ENCODE measurements at places on chromosomes 7 and 10.

DNA sequence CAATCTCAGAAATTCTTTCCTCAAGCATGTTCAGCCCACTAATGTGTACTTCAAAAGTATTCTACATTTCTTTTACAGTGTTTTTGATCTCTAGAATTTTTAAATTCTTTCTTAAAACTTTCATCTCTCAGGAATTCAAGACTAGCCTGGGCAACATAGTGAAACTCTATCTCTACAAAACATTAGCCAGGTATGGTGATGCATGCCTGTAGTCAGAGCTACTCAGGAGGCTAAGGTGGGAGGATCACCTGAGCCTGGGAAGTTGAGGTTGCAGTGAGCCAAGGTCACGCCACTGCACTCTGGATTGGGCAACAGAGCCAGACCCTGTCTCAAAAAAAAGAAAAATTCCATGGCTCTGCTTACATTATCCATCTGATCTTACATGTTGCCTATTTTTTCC is 5.0 kb upstream of the EGFR start:
- DNase-seq: no peak

DNA sequence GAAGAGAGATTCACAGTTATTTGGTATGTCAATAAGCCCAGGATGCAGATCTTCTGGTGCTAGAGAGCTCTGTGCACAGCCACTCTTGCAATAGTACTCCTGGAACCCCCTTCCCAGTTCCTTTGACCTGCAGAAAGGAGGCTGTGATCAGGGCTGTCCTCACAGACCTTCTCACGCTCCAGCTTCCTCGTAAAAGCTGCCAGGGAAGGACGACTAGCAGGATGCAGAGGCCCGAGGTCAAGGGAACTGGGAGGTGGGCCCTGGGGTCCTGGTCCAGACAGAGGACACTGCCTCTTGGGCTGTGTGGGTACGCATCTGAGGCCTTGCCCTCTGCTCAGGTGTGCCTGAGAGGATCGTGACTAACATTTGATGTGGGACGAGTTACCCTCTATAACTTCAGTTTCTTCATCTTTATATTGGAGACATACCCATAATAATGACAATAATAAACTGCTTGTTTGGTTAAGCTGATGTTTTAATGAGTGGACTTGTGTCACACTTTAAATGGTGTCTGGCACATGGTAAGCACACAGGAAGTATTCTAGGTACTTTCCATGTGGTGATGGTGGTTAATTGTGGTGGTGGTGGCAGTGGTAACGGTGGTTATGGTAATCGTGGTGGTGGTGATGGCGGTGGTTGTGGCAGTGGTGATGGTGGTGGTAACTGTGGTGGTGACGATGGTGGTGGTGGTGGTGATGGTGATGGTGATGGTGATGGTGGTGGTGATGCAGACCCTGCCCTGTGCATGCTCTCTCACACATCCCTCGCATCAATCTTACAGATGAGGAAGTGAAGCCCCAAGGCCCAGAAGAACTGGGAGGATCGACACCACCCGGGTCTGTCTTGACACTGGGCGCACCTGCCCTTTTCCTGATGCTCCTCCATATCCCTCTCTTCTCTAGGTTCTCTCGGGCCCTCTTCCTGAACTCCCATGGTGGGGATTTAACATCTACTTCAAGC is 235.2 kb upstream of the GRB10 start:
- DNase-seq: no peak

DNA sequence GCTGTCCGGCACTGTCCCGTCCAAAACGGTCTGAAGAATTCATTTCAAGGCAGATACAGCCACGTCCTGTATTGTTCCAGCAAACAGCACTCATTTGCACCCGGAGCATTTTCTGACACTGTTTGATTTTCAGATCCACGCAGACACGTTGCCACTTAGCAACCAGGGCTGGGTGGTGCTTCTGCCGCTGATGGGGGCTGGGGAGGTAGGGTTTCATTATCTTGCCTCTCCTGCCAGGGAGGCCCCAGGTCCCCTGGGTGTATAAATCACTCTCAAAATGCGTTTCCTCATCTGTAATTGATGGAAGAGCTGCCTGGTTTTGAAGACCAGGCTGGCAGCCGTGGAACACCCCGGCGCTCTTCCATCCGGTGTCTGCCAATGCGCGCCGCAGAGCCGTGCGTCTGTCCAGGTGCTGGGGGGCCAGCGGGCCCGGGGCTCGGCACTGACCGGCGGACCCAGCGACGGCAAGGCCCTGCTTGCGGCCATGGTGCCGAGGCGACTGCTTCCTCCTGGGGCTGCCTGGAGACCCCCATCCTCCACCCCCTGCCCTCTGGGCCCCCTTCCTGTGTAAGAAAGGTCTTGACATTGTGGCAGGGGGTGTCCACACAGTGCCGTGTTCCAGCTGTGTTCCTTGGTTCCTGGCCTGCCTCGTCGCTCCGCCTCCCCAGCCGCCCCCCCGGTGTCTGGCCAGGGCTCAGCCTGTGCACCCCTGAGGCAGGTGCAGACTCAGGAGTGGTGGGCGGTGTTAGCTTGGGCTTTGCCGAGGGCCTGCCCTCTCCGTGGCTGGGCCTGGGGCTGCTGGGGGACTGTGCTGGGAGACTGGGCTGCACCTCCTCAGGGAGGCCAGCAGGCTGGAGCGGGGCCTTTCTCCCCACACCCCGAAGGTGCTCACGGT is 16.6 kb downstream of the ADGRA1 start:
- no peak for DNase-seq

GRCh38 chr7:2823130-2823529 is 21.0 kb downstream of the GNA12 start:
- DNase-seq: no peak

- DNase-seq: no peak
Observed at GRCh38 chr7:131602304-131602993, 46.0 kb upstream of the PODXL start.

GRCh38 chr7:72493850-72494661 is 81.9 kb upstream of the CALN1 start:
- peak; percentile 69 for DNase-seq

GRCh38 chr7:26136831-26137230 is 15.2 kb upstream of the NFE2L3 start:
- DNase-seq: no peak

DNA sequence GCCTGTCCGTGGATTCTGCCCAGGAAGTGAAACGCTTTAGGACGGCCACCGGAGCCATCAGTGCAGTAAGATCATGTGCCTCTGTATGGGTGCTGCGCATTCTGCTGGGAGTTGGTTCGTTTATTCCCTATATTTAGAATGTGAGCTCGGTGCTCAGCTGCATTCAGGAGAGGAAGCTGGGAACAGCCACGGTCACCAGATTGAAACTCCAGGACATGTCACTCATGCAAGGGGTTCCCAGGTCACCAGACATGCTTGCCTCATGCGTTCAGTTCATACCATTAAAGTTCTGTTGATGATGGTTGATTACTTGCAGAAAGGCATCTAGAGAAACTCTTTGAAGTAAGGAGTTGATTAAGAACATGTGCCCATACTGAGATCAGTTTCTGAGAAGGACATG is 78.1 kb downstream of the TRRAP start:
- DNase-seq: no peak

GRCh38 chr10:12041766-12042408 is 722 bp downstream of the UPF2 start:
- peak; percentile 13 for DNase-seq

DNA sequence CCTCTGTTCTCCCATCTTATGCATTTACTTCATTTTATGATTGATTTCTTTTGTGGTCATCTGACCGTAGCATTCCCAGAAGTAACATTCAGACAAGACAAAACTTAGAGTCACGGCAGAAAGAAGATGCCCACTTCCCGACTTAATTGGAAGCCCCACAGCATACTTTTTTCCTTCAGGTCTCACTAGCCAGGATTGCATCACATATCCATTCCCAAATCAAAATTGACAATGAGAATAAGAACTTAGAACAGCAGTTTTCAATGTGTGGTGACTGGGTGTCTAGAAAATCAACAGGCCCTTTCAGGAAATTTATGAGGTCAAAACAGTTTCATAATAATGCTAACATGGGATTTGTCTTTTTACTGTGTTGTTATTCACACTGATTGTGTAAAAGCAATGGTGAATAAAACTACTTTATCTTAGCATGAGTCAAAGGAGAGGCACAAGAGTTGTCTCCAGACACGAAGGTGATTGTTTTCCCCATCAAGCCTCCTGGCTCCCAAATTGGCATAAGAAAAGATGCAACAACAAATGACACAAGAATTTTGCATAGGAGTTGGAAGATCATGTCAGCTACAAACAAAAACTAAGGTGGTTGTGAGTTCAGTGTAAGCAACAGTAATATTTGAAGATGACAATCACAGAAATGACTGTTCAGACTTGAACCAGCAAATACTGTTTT is 493.9 kb downstream of the HTR7 start:
- no peak for DNase-seq

All from HEK293T (cell line).